Prostate gland (tissue), 2 donors: ENCODE measurements at places on chromosomes 6 and 20.
A peak's percentile ranks its signal among the peaks of the same experiment; 100 is the strongest.

DNA sequence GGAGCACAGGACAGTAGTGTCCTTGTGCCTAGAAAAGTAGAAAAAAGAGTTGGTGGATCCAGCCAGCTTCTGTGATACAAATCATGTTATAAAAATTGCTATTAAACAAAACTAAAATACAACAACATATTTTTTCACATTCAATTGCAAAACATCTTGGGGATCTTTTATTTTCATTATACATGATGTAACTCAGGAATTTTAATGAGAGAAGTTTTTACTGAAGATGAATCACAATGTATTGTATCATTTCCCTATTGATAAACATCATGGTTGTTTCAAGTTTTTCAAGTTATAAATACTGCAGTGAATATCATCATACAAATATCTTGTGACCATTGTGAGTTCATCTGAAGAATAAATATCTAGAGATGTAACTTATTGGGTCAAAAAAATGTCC lies 608.0 kb downstream of the PHF3 start:
- DNase-seq: no peak

GRCh38 chr6:87574237-87574804 lies 15.5 kb downstream of the RARS2 start:
- DNase-seq: no peak

DNA sequence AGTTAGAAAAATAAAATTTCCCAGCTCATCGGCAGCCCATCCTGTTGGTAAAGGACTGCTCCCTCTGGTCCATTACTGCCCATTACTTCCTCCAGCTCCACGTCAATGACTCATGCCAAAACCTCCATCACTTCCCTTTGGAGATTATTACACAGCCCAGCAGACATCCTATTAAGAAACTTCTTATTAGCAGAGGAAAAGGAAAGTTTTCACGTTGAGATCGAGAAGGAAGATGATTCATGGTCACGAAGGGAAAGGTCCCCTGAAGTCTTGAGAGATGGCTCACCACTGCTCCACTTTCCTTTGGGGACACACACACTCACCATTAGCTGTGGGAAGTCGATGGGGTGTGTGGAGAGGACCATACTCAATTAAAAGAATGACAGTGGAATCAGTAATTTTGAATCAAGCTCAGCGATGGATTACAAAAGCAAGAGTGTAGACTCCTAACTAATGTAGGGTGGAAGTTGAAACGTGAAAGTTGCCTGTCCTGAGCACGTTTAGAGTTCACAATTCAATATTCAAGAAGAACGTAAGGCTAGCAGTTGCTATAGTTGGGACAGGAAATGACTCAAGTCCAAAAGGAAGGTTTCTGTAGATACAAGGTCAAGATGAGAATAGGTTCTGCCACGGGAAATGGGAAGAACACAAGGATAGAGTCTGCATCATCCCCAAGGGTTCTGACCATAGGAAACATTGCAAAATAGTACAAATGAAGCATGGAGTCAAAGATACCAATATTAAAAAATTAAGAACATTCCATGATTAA lies 21.6 kb downstream of the SASH1 start:
- DNase-seq: no peak

DNA sequence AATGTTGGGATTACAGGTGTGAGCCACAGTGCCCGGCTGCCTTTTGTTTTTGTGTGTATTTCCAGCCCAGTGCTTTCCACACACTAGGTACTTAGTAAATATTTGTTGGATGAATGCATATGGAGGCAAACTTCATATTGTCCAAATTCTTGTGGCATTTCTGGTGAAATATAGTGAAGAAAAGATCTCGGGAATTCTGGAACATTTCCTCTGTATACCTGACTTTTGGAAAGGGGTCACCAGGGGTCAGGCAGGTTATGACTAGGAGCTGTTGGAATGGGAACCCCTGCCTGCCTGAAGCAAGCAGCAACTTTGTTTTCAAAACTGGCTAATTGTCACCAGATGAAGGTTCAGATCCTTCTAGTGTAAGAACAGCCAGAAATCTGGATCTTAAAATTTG lies 12.1 kb upstream of the SCP2D1 start:
- DNase-seq: no peak

GRCh38 chr20:62616728-62617621 lies 25.3 kb upstream of the SLCO4A1 start:
- DNase-seq: peak; percentile 45
